ENCODE measurements at places on chromosomes 3 and 15.
A peak's percentile ranks its signal among the peaks of the same experiment; 100 is the strongest.

- DNase-seq, result no peak
These were observed 1.5 kb downstream of the MYL3 start for GRCh38 chr3:46861605-46862368.

GRCh38 chr3:53217175-53217574 lies 38.6 kb downstream of the TKT start:
- DNase-seq, result no peak

GRCh38 chr3:45964139-45964538 lies 20.9 kb downstream of the CXCR6 start:
- no peak for DNase-seq

- peak; percentile 54 for DNase-seq
These were observed 441 bp upstream of the UCN2 start for GRCh38 chr3:48564022-48564421.

DNA sequence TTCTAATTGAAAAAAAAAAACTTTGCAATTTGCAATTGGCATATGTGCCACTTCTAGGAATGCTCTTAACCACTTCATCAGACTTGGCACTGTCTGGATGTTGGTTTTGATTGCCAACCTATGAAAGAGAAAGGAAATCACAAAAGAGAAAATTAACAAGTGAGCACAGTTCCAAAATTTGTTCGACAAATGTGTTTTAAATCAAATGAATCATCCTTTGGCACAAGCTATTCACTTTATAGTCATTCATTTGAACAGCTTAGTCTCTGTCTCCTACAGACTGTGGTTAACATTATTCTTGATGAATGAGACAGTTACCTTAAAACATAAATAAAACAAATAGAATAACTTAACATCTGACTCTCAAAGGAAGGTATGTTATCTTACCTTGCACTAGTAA lies 265.0 kb downstream of the EPHA3 start:
- DNase-seq, result no peak

DNA sequence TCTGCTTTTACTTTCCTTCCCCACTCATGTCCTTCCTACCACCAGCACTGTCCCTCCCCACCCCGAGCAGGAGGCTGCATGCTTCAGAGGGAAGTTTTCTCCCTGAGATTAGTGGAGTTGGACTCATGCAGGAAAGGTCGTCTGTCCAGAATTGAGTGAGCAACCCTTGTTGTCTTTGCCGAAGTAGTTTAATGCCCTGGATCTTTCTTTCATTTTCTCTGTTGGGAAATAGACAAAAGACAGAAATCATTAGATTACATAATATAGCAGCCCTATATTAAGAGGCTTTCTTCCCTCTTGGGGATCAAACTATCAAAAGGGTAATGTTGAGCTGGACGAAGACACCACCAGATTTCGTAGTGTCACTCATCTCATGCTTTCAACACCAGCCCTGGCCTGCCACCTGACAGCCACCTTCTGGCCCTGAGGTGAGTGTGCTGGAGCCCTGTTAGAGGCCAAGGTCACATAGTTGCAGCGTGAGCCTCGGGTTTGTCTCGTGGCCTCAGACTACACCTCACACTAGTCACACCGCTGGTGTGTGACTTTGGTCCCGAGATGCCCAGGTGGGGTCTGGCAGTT lies 231.0 kb downstream of the ITPR1 start:
- no peak for DNase-seq
